ENCODE measurements at places on chromosomes 2 and 18.

DNA sequence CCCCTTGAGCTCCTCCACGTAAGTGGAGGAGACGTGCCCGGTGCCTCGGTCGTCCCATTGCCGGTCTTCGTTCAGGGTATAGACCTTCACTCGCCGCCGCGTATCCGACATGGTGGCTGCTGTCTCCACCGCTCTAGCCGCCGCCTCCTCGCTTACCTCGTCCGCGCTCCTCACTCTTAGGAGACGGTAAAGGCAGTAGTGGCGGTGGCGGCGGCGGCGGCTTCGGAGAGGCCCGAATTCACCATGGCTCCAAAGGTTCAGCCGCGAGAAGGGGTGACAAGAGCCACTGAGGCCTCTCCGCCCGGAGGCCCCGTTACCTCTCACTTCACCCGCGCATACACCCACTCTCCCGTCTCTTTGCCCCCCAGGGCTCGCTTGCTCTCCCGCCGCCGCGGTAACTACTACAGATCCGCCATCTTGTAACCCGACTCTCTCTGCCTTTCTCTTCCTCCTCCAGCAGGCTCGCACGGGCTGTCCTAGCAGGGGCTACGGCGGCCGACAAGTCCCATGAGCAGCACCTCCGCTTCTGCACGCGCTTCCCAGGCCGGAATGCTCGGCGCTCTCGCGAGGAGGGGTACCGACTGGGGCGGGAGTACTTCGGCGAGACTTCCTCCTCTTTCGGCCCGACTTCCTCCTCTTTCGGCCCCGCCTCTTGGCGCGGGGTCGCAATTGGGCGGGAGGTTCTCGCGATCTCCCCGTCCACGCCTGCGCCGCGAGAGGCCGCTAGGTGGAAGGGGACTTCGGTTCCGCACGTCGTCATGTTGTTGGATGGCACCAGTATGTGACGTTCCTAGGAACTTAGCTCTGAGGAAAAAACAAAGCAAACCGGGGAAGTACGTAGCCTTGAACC lies at the start of gene PPP4R3B:
Gene PPP4R3B, minus strand, starts transcription at position 448 of the 850 bp plus-strand sequence. Its CDS starts 337 bp downstream, at position 111.
- peak; percentile 88 for DNase-seq

GRCh38 chr18:50709193-50709592 lies 110.6 kb downstream of the MRO start:
- DNase-seq, result no peak

- DNase-seq, result no peak
Observed at GRCh38 chr2:200738590-200738989, 73.1 kb upstream of the BZW1 start.

DNA sequence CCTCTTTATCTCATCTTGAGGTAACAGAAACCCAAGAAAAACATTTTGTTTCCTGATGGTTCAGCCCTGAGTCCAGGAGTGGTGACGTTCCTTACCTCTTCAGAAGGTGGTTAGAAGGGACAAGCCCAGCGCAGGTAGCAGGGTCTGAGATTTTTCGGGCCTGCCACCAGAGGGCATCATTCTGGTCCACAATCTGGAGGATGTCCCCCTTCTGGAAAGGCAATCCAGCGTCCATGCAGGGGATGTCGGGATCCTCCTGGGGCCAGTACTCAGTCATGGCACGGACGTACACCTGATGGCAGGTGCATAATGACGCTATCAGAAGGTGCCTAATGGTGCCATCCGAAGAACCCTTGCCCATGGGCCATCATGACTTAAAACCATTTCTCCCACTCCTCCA lies 17.7 kb downstream of the MPP4 start:
- no peak for DNase-seq

GRCh38 chr2:108586116-108586515 lies 51.8 kb downstream of the LIMS1 start:
- no peak for DNase-seq

DNA sequence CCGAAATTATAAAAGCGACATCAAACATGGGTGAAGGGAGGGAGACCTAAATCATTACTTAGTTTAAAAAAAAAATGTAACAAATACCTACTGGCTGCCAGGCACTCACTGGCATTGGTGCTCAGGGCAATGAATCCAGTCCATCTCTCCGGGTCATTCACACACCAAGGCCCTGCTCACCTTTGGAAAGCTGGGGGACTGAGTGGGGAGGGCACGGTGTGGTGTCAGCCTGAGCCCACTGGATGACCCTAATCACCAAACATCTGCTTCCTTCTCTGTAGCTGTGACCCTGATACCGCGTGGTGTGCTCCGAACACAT lies 336 bp upstream of the DDX1 start:
- DNase-seq, result no peak

GRCh38 chr2:112824694-112825085 lies 11.9 kb downstream of the IL1B start:
- no peak for DNase-seq

GRCh38 chr18:37937287-37937686 lies 371.7 kb upstream of the CELF4 start:
- no peak for DNase-seq

DNA sequence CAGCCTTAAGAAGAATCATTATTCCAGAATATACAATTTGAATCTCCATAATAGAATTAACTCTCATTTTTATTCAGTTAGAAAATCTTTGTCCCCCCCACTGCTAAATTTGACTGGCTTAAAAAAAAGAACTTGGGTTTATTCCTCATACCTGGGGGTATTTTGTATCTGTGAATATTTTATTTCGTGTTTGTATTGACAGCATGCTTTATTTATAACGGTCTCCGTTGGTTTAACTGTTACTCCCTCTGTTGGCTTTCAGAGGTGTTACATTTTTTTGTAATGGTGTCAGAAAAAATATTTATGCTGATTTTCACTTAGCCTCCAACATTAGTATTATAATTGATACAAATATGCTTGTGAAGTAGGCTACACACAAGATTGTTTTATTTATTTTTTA lies 109.1 kb downstream of the HAUS1 start:
- DNase-seq, result no peak

GRCh38 chr18:71398531-71398930 lies 1109.7 kb downstream of the SOCS6 start:
- no peak for DNase-seq

- DNase-seq, result no peak
Observed at GRCh38 chr2:157172866-157173578, 84.5 kb upstream of the GALNT5 start.

DNA sequence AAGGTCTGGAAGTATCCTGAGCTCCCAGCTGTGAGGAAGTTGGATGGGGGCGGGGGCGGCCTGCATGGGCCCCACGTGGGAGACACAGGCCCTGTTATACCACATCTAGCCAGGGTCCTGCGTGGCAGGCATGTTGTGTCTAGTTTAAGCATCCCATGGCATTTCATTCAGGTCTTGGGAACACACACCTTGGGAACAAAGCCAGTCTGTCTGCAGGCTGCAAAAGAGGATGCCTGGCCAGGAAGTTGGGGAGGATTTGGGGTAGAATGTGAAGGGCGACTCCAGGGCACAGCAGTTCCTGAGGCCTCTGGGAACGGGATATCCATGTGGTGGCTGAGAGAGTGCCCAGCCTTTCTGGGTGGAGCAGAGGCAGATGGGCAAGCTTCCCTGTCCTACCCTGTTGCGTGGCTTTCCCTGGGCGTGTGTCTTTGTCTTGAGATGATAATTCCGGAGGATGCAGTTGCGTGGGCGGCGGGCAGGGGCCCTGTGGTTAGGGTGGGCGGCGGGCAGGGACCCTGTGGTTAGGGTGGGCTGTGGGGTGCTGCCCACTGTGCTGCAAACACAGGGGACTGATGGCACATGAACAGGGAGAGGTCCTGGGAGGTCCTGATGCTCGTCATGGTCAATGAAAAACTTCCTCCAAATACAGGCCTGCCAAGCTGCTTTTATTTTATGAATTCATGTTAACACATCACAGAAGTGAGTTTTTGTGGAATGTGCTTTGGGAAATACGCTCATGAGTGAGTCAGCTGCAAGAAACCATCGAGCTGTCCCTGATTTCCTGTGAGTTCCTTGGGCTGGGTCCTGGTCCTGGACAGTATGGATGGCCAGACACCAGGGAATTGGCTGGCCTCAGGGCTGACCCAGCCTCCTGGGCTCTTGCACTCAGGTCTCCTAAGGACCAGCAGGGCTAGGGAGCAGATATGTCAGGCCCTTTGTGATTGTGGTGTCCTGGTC lies 90.0 kb upstream of the HS6ST1 start:
- no peak for DNase-seq

DNA sequence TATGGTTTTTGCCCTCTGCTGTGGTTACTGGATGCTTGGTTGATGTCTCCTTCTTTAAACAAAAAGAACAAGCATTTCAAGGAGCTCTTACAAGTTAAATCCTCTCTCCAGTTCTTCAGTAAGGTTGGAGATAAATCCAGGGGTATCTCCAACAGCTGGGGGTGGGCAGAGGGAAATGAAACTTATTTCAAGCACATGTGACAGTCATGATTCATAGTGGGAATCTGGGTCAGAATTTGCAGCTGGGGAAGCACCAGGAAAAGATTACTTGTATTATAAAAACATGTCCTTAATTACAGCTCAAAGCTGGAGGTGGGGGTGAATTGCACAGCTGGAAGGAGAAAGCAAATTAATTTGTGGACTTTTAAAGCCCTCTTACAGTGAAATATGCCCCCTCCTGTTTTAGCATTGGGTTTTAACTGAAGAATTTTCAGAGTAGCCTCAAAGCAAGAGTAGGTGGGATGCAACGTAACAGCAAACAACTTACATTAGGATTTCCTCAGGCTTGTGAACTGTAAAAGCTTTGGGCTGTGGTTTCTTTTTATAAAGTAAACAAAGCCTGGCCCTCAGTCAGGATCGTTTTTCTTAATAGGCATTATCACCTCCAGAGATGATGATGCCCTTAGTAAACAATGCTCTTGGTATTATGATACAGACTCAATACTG lies 596.4 kb downstream of the NYAP2 start:
- DNase-seq, result no peak

- no peak for DNase-seq
Observed at GRCh38 chr2:71347517-71347916, 15.9 kb downstream of the ZNF638 start.

GRCh38 chr2:21228041-21228895 lies 104.5 kb downstream of the TDRD15 start:
- no peak for DNase-seq

GRCh38 chr2:95122197-95122551 lies 566 bp upstream of the MRPS5 start:
- DNase-seq, result no peak

DNA sequence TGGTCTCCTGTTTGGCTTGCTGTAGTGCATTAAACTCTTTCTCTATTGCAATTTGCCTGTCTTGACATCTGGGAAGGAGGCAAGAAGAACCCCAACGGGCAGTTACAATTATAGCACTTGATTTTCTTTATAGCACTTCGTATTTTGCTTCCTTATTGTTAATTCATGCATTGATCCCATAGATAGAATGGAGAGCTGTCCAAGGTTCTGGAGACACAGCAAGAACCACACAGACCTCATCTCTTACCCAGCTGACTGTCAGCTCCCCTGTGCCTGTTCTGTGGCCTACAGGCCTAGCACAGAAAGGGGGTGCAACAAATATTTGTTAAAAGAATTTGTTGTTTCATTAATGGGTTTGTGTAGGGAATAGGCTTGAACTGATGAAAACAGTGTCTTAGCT lies 194.3 kb downstream of the GALNT1 start:
- no peak for DNase-seq

DNA sequence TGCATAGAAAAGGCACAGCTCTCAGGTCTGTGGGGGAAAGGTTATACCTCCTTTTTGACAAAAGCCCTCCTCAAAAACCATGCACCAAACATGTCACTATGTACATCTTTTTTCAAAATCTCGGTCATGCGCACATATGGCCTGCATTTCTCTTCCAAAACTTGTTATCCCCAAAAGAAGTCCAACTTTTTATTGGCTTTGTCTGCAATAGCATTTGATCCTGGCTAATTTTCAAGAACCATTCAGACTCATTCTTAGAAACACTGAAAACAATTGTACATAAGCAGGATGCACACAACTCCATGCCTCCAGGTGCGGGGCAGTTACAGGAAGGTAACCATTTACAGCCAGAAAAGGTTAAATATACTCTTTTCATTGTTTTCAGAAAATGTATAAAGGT lies 21.9 kb downstream of the SERTAD2 start:
- DNase-seq, result no peak

GRCh38 chr2:118061135-118061955 lies 26.9 kb upstream of the INSIG2 start:
- no peak for DNase-seq

DNA sequence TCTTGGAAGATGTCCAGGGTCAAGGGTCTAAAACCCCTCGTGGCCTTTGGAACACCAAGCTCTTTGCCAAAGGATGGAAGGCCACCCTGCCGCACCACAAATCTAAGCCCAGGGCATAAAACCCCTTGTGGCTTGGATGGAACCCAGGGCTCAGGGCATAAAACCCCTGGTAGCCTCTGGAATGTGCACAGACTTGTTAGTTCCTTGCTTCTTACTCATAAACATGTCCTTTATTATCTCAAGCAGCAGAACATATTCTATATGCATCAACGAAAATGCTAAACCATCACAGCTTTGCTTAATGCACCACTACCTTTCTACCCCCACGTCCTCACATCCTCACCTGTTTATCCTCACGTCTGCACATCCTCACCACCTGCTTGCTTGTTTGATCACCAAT lies 998.0 kb downstream of the DSC3 start:
- no peak for DNase-seq

DNA sequence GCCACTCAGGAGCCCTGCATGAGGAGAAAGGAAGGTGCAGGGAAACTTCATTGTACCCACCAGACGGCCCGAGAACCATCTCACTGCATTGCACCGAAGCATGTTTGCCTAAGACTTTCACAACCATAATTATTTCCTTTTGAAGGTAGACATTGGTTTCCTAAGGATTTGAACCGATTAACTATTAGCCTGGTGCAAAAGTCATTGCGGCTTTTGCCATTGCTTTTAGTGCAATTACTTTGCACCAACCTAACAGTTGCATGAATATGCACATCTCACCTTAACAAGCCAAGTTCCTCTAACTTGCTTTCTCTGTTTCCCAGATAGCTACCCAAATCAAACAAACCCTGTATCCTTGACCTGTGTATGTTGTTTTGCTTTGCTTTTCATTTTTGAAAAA lies 516.3 kb upstream of the ID2 start:
- DNase-seq, result no peak

- DNase-seq, result no peak
Observed at GRCh38 chr2:151756820-151757219, 22.5 kb upstream of the NEB start.

- no peak for DNase-seq
Observed at GRCh38 chr2:165874445-165875039, 79.0 kb downstream of the TTC21B start.

- DNase-seq, result no peak
Observed at GRCh38 chr2:64524604-64525316, 632 bp downstream of the AFTPH start.

DNA sequence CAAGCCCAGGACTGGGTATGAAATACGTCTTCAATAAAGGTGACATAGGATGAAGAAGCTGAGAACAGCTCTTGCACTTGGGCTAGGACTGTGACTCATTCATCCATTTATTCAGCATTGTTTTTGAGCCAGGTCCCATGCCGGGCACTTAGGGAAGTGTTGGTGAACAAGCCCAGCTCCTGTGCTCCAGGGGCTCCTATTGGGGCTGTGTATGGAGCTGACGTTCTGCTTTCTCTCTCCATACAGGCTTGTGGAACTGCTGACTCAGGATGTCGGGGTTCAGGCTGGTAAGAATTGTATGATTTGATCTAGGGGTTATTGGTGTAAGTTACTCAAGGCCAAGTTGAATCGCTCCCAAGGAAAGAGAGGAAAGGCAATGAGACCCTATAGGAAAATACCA lies 24.0 kb downstream of the MYO7B start:
- DNase-seq, result no peak

Data from stimulated activated CD4-positive, alpha-beta T cell treated with anti-CD3 and anti-CD28 coated beads, Interleukin-1b, Interleukin-23, amount 100 ng/mL, for 1 hour (primary cell).